ENCODE measurements at places on chromosomes 2 and 18. TPM values are rescaled to one million over a fixed set of nuclear protein-coding genes. Genes with fewer than 3 reads are reported as not detected.
A peak's percentile ranks its signal among the peaks of the same experiment; 100 is the strongest.

The CFAP221 gene
- 22.2 TPM for polyA plus RNA-seq

The KLHL14 gene
- polyA plus RNA-seq, result 25.7 TPM

DNA sequence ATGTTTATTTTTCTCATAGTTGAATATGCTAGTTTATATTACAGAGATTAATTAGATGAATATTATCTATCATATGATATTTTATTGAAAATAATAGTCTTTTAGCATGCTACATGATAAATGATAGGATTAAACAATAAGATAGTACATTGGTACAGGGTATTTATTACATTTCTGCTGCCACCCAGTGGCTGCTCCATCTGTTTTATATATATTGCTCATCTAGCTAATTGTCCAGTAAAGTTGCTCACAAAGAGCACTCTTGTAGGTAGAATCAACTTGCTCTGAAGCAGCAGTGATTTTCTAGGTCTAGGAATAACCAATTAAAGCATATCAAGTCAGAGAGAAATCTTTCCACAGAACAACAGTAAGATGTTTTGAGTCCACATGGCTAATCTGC lies 183.3 kb downstream of the ASXL3 start:
- DNase-seq, result no peak

- no peak for DNase-seq
Measured at GRCh38 chr2:170155723-170156253, 22.2 kb upstream of the MYO3B start.

GRCh38 chr18:36559149-36559857 lies 261.8 kb downstream of the FHOD3 start:
- no peak for DNase-seq

- DNase-seq, result no peak
Measured at GRCh38 chr2:209900638-209901037, 101.8 kb upstream of the RPE start.

DNA sequence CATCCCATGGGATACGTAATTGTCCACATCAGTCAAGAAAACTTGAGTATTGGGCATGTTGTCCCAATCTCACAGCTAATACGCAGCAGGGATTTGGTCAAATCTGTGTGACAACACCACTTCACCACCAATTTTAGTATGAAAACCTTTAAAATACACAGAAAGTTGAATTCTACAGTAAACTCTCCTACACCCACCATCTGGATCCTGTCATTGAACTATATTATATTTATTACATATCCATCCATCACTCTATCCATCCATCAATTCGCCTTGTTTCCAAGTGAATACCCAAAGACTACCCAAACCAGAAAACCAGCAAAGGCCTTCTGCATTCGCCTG lies 846 bp upstream of the FKBP7 start:
- DNase-seq, result peak; percentile 3

- DNase-seq, result peak; percentile 43
Measured at GRCh38 chr18:37322492-37323035, 243.0 kb downstream of the CELF4 start.

DNA sequence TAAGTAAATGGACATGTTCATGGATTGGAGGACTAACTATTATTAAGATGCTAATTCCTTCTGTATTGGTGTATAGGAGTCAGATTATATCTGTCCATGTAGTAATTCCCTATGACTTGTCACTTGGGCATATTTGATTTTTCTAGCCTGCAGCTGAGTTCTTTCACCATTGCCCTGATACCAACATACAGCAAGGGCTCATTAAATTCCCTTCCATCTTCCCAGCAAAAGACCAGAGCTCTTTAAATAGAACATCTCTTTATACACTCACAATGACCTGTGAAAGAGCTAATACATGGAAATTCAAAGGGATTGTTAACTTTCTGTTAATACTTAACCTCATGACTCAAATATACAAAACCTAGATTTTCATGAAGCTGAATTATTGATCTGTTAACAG lies 492.3 kb upstream of the VRK2 start:
- no peak for DNase-seq

GRCh38 chr2:181317511-181317910 lies 139.7 kb upstream of the ITGA4 start:
- no peak for DNase-seq

- DNase-seq, result no peak
Measured at GRCh38 chr18:12422936-12423335, 15.2 kb downstream of the PRELID3A start.

The PTGR3 gene
- polyA plus RNA-seq, result 43.1 TPM

DNA sequence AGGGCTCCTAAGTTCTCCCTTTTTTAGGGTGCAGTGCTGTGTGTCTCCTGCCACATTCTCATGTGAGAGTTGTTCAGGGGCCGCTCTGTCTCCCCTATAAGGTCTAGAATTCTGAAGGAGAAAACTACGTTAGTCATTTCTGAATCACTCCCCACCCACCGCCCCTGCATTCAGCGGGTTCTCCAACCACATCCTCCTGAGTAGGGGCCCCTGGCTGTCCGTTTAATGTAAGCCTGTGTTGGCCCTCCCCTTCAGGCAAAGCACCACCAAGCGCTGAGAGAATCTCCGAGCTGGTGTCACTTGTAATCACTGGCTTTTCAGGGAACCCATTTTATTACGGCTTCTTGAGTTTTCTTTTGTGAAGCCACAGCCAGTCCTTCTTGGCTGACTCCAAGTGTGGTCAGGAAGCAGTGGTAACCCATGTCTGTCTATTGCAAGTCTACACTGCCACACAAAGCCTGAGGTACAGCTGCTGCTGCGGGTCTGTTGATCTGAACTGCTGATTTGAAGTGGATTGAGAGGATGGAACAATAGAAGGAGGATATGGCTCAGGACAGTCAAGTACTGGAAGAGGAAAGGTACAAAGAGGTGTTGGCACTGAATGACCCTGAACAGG lies 16.9 kb downstream of the LCT start:
- DNase-seq, result no peak

DNA sequence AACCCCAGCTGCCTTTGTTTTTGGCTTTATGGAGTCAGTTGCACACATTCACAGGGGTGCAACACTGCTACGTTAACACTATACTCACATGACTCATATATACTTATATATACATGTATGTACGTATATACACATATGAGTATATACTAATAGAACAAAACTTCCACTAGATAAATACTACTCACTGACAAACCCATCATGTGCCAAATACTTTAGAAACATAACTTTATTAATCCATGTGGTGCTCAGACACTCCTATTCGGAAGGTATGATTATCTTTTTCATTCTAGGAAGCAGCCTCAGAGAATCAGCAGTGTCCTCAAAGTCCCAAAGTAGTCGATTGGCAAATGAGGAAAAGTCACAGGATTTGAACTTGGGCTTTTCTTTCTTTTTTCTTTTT lies 7.9 kb downstream of the PMAIP1 start:
- no peak for DNase-seq

DNA sequence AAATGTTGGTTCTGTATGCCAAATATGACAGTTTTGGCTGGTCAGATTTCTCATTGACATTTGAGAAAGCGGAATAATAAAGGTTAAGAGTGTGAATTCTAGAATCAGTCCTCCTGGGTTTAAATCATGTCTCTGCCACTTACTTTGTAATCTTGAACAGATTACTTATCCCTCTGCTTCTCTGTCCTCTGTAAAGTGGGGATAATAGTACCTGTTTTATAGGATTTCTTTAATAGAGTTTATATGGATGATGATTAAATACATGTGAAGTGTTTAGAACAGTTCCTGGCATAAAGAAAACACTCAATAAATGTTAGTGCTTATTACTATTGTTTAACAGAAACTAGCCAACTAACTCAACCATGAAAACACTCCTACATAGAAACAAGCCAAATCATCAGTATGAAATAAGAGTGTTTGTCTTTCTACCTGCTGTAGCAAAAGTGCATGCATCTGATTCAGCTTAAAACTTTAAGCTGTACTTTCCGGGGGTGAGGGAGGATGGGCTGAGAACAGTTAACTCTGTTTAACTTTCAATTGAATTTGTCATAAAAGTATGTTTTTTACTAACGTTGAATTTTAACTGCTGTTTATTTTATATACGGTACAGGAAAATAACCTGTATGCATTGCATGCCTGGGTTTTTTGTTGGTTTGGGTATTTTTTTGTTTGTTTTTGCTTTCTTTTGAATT lies 6.8 kb downstream of the HTR2B start:
- DNase-seq, result no peak

DNA sequence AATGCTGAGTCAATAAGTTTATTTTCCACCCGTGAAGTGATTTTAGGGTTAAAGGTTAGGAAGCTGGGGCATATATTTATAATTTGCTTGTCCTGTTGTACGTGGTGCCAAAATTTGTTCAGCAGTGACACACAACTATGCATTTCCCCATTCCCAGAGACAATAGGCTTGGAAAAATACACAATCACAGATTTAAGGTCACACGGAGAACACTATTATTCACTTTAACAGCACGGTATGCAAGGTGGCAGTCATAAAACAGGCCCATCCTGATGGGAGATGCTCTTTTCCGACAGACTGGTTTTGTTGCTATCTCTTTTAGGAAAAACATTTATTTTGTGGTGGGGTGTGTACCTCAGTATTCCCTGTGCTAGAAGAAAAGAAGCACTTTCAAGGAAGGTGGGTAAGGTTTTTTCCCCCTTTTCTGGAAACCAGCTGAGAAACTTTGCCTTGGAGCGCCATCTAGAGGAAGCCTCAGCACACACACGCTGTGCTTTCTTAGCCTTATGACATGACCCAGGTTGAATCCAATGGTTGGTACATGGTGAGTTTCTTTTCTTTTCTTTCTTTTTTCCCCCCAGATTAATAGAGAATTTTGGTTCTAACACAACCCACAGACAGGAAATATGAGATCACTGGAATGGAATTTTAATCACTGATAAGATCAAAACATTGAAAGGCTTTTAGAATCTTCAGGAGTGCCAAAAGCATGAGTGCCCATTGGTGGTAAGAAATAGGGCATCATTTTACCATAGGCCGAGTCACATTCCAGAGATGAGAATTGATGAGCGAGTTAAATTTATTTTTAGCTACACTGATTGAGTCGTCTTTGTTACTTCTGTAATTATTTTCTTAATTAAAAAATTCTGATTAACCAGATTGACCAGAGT lies 332.1 kb downstream of the AGPS start:
- DNase-seq, result no peak

GRCh38 chr2:54336977-54337255 lies 80.9 kb upstream of the TSPYL6 start:
- no peak for DNase-seq

GRCh38 chr2:182895169-182895568 lies 28.7 kb upstream of the FRZB start:
- no peak for DNase-seq

DNA sequence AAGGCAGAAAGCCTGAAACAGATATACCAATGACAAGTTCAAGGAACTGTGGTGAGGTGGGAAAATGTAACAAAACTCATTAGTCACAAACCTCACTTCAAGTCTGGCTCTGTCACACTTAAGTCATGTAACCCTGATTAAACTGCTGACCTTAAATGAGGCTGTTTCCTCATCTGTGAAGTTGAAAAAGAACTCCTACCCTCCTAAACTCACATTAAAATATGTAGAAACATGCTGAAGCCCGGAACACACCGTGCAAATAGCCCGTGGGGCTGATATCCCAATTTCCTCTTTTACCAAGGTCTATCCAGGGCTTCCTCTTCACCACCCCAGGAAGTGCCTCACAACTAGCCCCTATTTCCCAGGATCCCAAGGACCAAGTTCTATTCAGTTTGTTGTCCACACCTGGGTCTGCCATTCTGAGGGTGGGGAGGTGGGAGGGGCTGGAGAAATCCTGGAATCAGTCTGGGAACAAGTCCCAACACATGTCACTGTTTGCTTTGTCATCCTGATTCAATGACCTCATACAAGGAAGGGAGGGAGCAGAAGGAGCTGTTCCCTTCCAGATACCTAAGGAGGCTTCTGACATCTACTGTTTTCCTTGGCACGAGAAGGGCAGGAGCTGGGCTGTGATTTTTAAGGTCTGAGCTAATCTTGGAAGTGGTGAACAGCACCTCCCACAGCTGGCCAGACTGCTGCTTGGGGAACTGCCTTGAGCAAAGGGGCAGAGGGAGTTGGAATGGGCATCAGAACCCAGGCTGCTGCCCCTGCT lies 42.3 kb downstream of the SLC4A1AP start:
- no peak for DNase-seq

GRCh38 chr18:60020107-60020925 lies 120.5 kb downstream of the PMAIP1 start:
- peak; percentile 17 for DNase-seq

The CTLA4 gene
- polyA plus RNA-seq, result 0.06 TPM

The REEP1 gene
- 3.1 TPM for polyA plus RNA-seq

Measured in left renal cortex interstitium (tissue), 4 donors.